NCI-H2171 (cell line): ENCODE measurements at places on chromosomes 7 and 10.
A peak's percentile ranks its signal among the peaks of the same experiment; 100 is the strongest.

GRCh38 chr7:25077096-25077495 lies 48.0 kb downstream of the CYCS start:
- DNase-seq = no peak

- no peak for DNase-seq
Measured at GRCh38 chr10:19499291-19499770, 316.9 kb upstream of the PLXDC2 start.

GRCh38 chr10:50600831-50601477 lies 22.8 kb downstream of the SGMS1 start:
- DNase-seq = no peak

DNA sequence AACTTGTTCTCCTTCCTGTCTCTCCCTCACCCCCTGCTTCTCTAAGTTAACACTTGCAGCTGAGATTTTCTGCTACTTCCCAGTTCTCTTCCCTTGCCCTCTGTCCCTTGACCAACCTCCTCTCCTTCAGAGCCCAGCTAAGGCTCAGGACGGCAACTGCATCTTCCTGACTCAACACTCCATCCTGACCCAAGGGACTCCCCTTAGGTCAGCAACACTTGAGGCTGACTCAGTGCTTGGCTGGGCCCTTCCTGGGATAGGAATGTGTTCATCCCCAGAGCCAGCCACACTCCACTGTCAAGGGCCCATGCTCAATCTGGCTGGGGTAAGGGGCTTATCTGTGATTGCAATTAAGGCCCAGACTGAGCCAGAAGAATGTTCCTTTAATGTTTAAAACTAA lies 3.4 kb downstream of the CALHM2 start:
- no peak for DNase-seq

- DNase-seq = no peak
Measured at GRCh38 chr7:100153708-100154535, 4.6 kb downstream of the TRAPPC14 start.

GRCh38 chr7:63073286-63073685 lies 925.4 kb upstream of the ZNF722 start:
- no peak for DNase-seq

DNA sequence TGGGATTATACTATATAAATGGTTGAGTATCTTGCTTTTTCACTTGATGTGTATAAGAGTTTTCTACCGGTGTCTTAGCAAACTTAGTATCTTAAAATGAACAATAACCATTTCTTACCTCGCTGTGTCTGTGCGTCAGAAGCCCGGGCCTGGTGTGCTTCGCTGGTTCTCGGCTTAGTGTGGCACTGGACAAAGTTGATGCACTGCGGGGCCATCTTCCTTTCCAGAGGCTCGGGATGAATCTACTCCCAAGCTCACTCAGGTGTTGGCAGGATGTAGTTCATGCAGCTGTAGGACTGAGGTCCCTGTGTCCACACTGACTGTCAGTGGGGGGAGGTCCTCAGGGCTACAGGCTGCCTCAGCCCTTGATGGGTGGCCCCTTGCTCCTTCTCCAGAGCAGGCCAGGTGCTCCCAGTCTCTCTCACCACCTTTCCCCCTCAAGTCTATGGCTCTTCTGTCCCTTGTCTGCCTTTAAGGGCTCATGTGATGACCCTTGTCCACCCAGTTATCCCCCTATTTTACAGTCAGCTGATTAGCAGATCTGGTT lies 227.8 kb downstream of the GLRX3 start:
- no peak for DNase-seq

GRCh38 chr7:135620447-135620846 lies 41.9 kb upstream of the STMP1 start:
- no peak for DNase-seq

GRCh38 chr10:87860156-87860795 lies 3.1 kb downstream of the KLLN start:
- no peak for DNase-seq

DNA sequence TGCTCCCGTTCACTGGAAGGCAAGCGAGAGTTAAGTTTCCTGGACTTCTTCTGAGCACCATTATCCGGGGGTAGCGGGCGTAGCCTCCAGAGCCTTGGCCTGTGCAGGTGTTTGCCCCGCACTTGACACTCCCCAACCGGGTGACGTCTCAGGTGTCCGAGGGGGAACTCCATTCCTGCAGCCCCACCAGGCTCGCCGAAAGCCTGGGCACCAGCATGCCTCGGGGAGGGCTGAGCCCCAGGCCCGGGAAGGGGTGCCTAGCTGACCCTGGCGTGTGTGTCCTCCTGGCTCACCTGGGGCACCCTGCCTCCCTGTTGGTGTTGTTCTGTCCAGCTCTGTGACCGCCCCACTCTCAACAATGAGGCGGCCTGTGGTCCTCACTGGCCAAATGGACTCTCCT lies 109.4 kb upstream of the GPR26 start:
- DNase-seq = no peak

- no peak for DNase-seq
Measured at GRCh38 chr7:131895541-131896164, 339.2 kb upstream of the PODXL start.

DNA sequence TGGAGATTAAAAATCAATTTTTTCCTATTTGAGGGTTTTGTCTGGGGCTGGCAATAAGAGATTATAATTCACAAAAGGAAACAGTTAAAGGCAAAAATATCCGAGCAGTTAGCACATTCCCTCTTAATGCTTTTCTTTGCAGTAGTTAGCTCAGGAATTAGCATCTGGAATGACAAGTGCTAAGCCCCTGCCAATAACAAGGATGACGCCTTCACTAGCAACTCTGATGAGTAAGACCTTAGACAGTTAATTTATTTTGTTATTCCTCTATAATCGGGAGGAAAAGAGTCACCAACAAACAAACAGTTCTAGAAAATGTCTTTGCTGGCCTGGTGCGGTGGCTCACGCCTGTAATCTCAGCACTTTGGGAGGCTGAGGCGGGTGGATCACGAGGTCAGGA lies 151.3 kb downstream of the TRIL start:
- no peak for DNase-seq

DNA sequence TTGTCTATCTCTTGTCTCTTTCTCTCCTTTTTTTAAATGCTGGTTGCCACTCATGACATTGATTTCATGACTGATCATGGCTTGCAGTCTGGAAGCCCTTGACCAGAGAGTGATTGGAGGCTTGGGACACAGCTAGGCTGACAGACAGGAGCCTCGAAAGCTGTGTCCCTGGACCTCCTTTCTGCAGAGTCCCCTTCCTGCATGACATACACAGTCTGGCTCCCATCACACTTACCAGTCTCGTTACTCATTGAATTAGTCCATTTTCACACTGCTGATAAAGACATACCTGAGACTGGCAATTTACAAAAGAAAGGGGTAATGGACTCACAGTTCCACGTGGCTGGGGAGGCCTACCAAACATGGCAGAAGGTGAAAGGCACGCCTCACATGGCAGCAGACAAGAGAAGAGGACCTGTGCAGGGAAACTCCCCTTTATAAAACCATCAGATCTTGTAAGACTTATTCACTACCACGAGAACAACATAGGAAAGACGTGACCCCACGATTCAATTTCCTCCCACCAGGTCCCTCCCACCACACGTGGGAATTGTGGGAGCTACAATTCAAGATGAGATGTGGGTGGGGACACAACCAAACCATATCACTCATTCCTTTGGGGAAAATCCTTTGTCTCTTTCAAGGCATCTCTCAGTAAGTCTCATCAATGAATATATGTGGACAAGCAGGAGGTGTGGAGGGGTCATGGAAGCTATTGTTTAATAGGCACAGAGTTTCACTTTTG lies 102.3 kb downstream of the TBXAS1 start:
- DNase-seq = no peak

DNA sequence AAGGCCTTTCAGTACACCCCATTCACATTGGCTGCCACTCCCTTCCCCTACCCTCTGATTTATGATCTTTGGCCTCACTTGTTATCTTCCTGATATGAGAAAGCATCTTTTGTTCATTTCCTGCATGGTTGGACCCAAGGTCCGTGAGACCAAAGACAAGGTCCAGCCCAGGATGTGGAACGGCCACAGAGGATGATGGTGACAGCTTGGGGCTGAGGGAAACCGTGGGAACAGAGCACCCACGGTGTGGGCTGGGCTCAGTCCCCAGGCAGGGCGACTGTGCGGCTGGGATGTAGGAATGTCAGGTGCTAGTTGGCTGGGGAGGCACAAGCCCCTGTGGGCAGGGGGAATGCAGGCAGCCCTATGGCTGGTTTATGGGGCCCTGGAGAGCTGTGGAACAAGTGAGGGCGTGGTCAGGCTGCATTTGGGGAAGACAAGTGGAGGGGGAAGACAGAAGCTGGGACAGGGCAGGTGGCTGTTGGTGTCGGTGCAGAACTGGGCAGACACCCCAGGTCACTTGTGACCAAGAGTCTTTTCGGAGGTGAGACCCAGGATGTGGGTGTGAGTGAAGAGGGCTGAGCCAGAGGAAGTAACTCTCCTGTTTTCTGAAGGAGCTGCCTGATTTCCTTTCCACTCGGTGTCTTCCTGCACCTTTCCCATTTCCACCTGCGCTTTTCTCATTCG lies 51.7 kb upstream of the IGFBP3 start:
- no peak for DNase-seq

GRCh38 chr10:46556515-46557318 lies at the start of gene GPRIN2:
TSS of gene GPRIN2 (minus strand) at chr10:46556658. CDS start at chr10:46550736, 5,922 bp downstream.
- DNase-seq = peak; percentile 7

GRCh38 chr7:83524277-83525075 lies 124.5 kb downstream of the SEMA3E start:
- no peak for DNase-seq

- no peak for DNase-seq
Measured at GRCh38 chr7:30679664-30680063, 2.6 kb downstream of the CRHR2 start.

DNA sequence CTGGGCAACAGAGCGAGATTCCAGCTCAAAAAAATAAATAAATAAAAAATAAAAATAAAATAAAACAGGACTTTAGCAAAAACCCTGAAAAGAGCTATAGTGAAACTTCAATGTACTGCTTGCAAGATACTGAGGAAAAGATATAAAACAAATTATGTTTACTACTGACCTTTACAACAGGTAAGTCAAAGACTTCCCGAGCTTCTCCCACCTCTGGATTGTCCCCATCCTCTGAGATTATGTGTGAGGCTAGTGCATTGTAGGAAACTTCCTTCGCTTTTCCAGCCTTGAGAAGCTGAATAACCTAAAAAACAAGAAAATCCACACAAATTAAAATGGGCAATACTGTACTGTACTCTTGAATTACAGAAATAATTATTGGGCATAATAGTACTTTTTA lies 4.4 kb downstream of the PAXIP1 start:
- DNase-seq = no peak

DNA sequence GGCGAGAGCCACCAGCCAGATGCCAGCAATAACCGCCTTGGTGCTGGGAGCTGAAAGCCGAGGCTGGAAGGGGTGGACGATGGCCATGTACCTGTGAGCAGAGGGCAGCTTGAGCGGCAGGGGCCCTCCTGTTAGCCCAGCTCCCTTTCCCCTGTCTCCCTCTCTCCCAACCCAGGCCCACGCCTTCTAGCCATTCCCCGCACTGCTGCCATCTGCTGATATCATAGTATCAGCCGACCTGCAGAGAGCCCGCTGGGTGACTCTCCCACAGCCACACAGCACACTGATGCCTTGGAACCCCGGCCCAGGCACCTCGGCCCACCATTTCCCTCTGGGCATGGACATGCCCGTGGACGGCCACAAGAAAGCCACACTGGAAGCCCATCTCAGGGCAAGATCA lies 1.7 kb downstream of the TACR2 start:
- DNase-seq = no peak

GRCh38 chr7:71974611-71975010 lies 437.5 kb downstream of the CALN1 start:
- no peak for DNase-seq

- DNase-seq = peak; percentile 64
Measured at GRCh38 chr10:21523557-21524008, 1.9 kb downstream of the SKIDA1 start.

DNA sequence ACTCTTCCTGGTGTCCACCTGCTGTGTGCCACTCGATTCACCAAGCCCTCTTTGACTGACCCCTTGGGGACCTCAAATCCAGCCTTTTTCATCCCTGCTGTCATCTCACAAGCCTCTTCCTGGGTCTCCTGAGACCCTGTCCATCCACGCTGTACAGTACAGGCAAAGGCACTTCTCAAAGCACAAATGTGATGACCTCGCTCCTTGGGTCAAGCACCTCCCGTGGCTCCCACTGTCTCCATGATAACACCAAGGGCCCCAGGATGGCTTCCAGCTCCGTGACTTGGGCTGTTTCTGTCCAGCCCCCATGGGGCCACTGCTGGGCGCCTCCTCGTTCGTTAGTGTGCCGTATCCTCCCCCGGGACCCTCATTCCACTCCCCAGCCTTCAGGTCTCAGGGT lies 28.7 kb downstream of the PVRIG start:
- no peak for DNase-seq

- no peak for DNase-seq
Measured at GRCh38 chr10:43628956-43629355, 19.7 kb downstream of the ZNF32 start.

DNA sequence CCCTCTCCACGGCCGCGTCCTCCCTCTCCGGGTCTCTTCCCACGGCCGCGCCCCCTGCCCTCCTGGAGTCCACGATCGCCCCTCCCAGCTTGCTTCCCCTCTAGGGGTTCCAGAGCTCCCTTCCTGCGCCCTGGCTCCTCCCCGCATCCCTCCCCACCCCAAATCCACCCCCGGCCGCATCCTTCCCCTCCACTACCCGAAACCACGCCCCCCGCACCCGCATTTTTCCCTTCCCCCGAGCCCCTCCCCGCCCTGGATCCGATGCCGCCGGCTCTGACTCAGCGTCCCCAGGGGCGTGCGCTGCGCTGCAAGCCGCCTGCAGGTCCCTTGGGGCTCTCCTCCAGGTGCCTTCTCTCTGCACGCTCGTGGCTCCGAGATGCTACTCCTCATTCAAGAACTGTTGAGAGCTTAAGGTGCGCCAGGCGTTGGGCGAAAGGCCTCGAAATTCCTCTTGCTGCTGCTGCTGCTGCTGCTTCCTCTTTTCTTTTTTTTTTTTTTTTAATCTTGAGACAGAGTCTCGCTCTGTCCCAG lies 372 bp upstream of the TMEM130 start:
- DNase-seq = peak; percentile 98

DNA sequence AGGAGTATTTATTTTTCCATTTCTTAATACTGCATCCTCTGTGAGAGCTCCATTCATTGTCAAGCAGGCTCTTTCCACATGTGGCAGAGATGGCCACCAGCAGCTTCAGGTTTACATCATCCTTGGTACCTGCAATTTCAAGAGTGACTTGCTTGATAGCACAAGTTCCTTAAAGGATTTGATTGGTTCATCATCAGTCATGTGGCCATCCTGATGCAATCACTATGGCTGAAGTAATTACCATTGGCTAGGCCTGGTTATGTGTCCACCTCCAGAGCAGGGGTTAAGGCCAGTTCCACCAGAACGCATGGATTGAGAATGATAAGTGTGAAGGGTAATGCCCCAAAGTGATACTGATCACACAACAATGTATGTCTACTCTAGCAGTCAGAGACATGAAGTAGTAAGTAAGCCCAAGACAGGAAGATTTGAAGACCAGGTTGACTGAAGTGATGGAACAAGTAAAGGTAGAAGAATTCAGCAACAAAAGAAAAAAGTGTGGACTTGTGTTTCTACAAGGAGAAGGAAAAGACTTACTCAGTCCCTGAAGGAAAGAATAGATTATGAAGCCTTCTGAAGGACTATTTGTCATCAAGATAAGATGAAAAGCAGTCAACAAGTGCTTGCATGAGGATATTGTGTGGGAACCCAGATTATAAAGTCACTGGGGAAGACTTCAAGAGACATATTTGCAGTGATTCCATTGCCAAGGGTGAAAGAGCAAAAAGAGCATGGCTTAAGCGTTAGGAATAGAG lies 26.4 kb upstream of the PRKAR2B start:
- no peak for DNase-seq
